ENCODE measurements at places on chromosomes 12 and 14.

DNA sequence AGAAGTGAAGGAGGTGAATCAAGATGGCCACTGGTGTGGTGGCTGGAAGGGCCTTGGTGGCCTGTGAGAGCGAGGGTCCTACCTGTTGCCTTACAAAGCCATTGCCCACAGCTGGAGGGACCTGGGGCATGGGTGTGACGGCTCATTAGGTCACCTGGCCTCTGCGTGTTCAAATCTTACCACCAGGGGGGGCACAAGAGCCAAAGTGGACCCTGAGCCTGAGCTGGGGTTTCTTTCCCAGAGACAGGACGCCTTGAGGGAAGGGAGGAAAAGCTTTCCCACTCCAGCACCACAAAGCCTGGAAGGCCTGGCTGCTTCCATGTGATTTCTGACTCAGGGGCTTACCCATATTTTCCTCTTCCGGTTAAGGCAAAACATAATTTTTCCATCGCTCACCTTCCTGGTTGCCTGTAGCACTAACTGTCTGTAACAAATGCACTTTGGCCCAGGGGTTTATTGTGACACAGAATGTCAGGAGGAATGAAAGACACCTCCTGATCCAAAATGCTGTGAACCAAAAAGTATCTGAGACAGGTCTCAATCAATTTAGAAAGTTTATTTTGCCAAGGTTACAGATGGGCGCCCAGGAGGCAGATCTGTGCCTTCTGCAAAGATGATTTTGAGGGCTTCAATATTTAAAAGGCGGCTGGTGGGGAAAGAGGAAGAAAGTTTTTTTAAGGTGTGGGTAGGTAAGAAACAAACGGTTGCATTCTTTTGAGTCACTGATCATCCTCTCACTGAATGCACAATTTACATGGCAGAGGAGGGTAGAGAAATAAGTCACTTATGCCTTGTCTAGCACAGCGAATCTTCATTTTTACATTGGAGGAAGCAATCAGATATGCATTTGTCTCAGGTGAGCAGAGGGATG lies 4.3 kb upstream of the CD9 start:
- peak; percentile 59 for DNase-seq

DNA sequence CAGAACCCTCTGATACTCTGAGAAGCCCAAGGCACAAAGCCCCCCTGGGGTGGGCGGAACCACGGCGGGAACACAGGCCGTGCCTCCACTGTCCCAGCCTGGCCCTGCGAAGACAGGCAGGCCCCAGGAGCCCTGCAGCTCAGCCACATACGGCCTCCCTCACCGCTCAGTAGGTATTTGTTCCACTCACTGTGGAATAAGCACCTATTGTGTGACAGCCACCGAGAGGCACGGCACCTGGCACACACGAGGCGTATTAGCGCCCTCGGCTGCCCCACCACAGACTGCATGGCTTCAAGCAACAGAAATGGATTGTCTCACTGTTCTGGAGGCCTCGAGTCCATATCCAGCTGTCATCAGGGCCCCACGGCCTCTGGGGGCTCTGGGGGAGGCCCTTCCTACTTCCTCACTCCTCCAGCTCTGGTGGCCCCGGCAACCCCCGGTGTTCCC lies 66.3 kb downstream of the NCOR2 start:
- no peak for DNase-seq

DNA sequence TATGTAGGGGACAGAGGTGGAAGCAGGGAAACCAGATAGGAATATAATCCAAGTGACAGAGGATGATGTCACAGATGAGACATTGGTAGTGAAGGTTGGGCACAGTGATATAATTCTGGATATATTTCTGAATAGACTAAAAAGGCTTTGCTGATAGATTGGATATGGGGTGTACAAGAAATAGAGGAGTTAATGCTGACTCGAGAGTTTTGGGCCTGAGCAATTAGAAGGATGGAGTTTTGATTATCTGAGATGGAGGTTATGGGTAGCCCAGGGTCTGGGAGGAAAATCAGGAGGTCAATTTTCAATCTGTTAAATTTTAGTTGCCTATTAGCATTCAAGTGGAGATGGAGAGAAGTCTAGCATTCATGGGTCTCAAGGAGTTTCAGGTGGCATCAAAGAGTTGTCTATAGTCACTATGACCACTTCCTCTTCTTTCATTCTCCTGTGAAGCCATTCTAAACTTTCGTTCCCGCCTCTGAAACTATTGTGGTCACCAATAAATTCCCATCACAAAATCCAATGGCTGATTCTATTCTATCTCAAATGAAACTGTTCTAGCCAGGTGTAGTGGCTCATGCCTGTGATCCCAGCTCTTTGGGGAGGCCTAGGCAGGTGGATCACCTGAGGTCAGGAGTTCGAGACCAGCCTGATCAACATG lies 10.6 kb upstream of the ANO6 start:
- no peak for DNase-seq

DNA sequence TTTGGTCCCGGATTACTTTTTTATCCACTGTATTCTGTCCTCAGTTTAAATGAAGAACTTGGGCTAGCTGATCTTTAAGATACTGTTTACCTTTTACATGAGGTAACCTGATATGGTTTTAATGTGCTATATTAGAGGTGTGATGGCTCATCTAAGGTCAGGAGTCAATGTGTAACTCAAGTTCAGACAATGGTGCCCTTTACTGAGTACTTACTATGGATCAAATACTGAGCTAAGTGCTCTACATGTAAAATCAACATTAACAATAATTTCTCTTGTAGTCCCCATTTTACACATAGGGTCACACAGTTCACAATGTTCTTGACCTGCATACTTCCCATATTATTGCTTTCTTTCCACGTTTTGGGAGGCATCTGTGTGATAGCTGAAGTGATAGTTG lies 79.2 kb downstream of the CEP83 start:
- no peak for DNase-seq

DNA sequence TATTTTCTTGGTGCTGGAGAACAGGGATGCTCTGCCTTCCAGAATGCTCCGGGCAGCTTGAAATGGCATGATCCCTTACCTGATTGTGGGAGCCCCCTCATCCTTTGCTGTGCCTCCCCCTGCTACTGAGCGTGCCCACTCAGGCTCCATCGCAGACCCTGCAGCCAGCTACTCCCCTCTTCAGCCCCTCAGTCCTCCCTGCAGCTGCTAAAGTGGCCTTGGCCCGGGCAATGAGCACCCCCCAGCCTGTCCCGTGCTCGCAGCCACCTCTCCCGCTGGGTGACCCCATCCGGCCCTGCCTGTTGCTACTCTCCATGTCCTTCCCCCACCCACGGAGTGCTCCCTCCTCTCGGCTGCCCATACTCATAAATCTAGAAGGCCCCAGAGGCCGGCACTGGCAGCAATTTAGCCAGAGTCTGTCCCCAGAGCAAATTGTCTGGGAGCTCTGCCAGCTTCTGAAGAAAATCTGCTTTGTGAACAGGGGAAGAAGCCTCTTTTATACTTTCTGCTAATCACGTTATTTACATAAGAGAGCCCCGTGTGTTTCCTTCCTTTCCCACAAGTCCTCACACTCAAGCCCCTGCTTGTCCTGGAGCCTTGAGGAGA lies 143.7 kb upstream of the FRMD6 start:
- no peak for DNase-seq

DNA sequence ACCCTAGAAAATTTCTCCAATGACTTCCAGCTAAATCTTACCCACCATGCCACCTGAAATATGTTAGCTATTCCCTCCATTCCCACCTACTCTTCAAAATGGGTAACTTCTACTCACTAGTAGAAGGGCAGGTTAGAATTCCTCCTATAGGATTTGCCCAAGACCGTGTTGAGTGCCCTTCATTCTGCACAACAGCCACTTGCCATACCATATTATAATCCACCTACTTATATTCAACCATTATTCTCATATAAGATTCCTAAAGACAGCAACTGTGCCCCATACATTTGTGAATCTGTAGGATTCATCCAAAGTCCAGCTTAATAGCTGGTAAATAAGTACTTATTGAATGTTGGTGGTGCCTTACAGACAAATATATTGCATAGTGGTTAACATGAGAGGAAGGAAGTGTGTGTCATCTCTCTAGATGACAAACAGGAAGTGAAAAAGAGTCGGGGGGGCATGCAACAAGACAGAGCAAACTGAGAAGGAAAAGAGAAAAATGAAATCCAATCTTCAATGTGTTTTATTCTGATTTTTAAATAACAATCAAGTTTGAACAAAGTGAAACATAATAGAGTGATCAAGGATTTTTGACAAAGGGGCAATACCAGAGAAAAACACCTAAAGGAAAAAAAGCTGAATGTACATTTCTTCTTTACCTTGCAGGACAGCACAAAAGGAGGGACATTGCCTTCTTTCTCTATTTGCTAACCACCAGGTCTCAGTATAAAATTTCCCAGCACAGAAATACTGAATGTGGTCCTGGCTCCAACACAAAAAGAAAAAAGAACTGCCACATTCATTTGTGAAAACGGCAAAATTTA lies 389.3 kb upstream of the USP15 start:
- DNase-seq: no peak

DNA sequence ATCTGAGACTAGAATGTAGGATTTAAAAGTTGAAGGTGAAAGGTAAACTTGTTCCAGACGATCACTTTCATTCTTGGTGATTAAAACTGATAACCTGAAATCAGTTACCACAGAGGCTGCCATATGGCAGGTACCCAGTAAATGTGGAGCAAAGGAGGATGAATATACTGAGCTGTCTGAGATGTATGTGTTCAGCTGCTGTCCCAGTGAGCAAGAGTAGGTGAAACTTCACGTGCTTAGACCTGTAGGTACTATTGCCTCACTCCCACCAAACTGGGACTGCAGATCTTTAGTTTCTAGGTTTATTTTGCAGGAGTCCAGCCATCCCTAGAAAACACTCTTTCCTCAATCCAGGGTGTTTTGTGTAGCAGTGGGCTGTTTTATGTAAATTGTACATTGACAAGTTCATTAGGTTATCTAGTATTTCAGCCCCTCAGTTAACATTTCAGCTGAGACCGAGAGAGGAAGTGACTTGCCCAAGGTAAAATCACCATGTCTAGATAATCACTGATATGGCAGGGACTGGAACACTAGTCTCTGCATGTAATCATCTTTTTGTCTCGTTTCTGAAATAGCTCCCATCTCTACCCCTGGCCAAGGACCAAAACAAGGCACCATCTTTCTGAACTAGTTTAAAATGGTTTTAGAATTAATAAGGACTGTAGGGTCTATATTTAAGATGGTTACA lies 62.7 kb downstream of the ATG14 start:
- no peak for DNase-seq

DNA sequence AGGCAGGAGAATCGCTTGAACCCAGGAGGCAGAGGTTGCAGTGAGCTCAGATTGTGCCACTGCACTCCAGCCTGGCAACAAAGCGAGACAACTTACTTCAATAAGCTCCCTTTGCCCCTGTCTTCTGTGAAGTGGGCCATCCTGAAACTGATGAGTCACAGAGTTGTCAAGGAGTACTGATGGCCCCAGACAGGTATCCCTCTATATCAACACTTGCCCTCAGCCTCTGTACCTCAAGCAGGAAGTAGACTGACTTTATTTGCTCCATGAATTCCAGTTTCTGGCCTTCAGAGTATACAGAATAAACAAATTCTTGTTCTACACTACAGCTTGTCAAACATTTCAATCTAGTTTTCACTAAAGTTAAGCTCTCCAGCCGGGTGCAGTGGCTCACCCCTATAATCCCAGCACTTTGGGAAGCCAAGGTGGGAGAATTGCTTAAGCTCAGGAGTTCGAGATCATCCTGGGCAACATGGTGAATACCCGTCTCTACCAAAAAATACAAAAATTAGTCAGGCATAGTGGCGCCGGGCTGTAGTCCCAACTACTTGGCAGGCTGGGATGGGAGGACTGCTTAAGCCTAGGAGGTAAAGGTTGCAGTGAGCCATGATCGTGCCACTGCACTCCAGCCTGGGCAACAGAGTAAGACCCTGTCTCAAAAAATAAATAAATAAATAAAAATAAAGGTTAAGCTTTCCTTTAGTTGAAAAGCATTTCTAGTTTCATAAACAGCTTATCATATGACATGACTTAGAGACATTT lies 16.4 kb upstream of the LRP10 start:
- DNase-seq: no peak

GRCh38 chr12:20588042-20588441 lies 107.1 kb upstream of the SLCO1C1 start:
- DNase-seq: no peak

DNA sequence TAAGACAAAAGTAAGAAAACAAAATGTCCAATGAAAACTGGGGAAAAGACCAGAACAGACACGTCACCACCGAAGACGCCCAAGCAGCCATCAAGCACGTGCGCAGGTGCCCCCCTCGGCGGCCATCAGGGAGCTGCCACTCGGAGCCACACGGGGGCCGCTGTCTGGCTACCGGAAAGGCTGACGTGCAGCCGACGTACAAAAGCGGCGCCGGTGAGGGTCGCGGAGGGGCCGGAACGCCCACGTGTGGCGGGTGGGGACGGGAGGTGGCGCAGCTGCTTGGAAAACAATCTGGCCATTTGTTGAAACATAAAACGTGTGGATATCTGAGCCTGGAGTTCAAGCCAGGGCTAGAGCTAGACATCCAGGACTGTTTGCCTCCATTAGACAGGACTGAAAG lies 60.7 kb downstream of the GALNT9 start:
- DNase-seq: no peak

DNA sequence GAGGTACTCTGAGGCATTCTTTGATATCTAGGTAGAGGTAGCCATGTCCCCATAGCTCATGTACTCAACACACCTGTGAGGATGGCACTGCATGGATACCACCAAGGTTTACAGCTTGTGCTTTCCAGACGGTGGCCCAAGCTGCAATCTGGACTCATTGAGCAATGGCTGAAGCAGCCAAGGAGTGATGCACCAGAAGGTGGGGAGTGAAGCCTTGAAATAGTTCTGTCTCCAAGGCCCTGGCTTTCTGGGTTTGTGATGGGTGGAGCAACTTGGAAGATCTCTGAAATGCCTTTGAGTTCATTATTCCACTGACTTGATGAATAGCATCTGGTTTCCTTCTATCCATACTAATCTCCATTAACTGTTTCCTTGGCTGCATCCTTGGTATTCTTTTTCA lies 290.0 kb upstream of the NOVA1 start:
- no peak for DNase-seq

DNA sequence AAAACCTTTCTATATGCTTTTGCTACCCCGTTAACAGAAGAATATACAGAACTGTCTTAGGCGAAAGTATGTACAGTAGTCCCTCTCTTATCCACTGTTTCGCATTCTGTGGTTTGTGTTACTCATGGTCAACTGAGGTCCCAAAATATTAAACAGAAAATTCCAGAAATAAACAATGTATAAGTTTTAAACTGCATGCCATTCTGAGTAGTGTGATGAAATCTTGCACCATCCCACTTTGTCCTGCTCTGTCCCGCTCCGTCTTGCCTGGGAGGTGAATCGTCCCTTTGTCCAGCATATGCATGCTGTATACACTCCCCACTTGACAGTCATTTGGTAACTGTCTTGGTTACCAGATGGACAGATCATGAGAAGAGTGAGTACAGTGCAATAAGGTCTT lies 70.1 kb upstream of the STRN3 start:
- no peak for DNase-seq

DNA sequence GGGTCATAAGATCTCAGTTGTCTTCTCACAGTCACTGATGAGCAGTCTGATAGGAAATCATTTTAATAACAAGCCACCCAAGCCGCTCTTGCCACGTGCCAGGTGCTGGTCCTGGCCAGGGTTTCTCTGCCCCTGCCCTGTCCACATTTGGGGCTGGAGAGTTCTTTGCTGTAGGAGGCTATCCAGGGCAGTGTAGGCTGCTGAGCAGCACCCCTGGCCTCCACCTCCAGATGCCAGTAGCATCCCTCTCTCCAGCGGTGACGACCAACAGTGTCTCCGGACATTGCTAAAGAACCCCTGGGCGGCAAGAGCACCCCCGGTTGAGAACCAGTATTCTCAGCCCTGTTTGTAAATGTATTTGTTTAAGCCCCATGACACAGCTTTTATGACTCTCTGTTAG lies 243.7 kb downstream of the GLT1D1 start:
- no peak for DNase-seq

GRCh38 chr14:100487304-100487703 lies 99.9 kb downstream of the BEGAIN start:
- no peak for DNase-seq
